Type B pancreatic cell (in vitro differentiated cells): ENCODE measurements at places on chromosomes 5 and 9. TPM values are rescaled to one million over a fixed set of nuclear protein-coding genes. Genes with fewer than 3 reads are reported as not detected.

Gene KCNN2
- total RNA-seq = 12.5 and 15.4 TPM in 2 replicates

Gene CNTLN
- total RNA-seq = 2.2 and 14.1 TPM in 2 replicates

Gene DAB2IP
- total RNA-seq = 49.7 and 57.2 TPM in 2 replicates

Gene OLFML2A
- 6.3 and 10.8 TPM in 2 replicates for total RNA-seq

Gene NRG2
- total RNA-seq = 0.24 and 1.4 TPM in 2 replicates

Gene SLC23A1
- total RNA-seq = 1.6 and 2.1 TPM in 2 replicates

Gene PCDHB9
- total RNA-seq = 2.2 and 2.8 TPM in 2 replicates

Gene EQTN
- total RNA-seq = 1.1 TPM in 1 of 2 replicates, not detected in the other

Gene AIF1L
- total RNA-seq = 44.1 and 50.3 TPM in 2 replicates

Gene WNK2
- total RNA-seq = 47.2 and 75.5 TPM in 2 replicates

Gene IL33
- total RNA-seq = 0.67 and 13.3 TPM in 2 replicates

Gene LCN1
- not detected in 2 replicates for total RNA-seq

Gene PHYHD1
- total RNA-seq = 10.0 and 14.3 TPM in 2 replicates

Gene SHOC1
- not detected in 2 replicates for total RNA-seq

Gene CTNND2
- 31.5 and 49.5 TPM in 2 replicates for total RNA-seq

Gene TLX3
- total RNA-seq = 2.1 and 7.8 TPM in 2 replicates

Gene PCDHGA1
- total RNA-seq = 0.31 and 0.74 TPM in 2 replicates

Gene PCDHB16
- total RNA-seq = 3.1 and 6.9 TPM in 2 replicates

Gene TAF11L10
- not detected in 2 replicates for total RNA-seq

Gene PCDHB13
- total RNA-seq = 2.3 and 4.7 TPM in 2 replicates
